ENCODE measurements at places on chromosomes 2 and 18.

GRCh38 chr2:66874411-66874810, 439.5 kb downstream of the MEIS1 start:
- DNase-seq, result no peak

DNA sequence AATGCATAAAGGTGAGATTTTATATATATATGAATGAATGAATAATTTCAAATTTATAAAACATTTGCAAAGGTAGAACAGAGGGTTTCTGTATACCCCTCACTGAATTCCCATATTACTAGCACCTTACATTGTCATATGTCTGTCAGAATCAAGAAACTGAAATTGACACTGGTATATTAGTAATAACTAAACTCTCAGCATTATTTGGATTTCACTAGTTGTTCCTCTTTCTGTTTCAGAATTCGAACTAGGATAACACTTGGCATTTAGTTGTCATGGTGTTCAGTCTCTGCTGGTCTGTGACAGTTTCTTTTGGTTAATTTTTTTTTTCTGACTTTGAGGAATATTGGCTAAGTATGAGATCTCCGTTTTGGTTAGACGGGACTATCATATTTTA, 275.9 kb downstream of the DCC start:
- DNase-seq, result no peak

DNA sequence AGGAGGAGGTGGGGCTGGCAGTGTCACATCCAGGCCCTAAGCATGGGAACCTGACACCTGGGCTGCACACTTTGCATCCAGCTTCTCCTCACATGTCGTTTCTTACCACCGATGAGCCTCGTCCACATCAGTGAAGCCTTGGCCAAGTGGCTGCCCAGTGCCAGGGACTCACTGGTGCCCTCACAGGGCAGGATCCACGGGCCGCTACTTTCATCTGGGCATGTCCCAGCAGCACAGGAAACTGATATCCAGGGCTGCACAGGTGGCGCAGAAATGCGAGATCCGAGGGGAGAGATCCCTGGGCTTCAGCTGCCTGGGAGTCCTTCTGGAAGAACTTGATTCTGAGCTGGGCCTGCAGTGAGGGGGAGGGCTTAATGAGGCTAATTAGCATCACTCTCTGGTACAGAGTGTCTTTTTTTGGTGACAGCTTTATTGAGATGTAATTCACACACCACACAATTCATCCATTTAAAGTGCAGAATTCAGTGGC, 291.6 kb upstream of the HDAC4 start:
- no peak for DNase-seq

- no peak for DNase-seq
Observed at GRCh38 chr2:10523406-10524189, 75.5 kb upstream of the ODC1 start.

- DNase-seq, result no peak
Observed at GRCh38 chr2:128589681-128590080, 271.0 kb upstream of the HS6ST1 start.

DNA sequence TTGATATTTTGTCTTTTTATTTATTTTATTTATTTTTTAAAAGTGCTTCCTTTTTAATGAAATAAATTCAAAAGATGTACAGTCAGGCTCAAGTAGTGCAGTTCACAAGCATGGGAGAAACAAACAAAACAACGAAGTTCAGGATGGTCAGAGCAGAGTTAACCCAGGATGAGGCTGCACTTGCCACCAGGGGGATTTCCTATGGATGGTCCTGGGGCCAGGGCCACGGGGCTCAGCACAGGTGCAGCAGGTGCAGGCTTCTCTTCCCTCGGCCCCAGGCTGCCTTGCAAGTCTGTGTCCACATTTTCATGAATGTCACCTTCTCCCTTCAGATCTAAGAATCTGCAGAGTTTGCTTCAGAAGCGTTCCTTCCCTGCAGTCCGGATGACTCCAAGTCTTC, 76.5 kb downstream of the CDCA7 start:
- DNase-seq, result no peak

DNA sequence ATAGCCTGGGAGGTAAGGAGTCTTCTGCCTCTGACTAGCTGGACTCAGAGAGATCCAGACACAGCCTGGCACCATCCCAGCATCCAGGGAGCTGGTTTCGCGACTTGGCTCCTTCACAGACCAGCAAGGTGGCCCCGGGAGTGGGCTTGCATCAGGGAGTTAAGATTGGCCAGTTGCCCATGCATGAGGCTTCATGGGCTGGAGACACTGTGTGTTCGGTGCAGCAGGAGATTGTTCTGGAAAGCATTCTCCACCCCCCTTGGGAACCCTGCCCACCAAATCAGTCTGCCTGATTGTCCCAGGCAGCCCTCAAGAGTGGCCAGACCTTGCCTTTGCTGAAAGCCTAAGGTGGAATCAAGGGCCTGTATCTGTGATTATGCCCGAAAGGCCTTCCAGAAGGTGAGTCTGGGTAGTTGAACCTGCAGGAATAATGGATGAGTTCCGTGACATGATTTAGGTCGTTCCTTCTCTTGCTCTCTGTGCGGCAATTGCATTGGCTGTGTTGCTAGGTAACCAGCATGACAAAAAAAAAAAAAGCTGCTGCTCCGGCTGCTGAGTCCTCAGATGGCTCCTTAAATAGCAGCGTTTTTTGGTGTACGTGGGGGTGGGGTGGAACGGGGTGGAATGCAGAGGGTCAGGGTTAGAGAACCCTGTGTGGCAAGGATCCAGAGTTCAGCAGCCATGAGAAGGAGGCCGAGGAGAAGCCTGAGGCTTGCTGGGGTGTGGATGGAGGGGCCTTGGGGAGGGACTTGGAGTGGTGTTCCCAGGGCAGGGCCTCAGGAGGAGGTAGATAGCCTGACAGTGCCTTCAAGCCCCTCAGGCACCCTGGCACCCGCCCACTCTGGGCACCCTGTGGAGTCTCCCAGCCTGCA, 93.0 kb upstream of the MCFD2 start:
- DNase-seq, result no peak

GRCh38 chr18:396251-396555, 104.3 kb downstream of the COLEC12 start:
- no peak for DNase-seq

DNA sequence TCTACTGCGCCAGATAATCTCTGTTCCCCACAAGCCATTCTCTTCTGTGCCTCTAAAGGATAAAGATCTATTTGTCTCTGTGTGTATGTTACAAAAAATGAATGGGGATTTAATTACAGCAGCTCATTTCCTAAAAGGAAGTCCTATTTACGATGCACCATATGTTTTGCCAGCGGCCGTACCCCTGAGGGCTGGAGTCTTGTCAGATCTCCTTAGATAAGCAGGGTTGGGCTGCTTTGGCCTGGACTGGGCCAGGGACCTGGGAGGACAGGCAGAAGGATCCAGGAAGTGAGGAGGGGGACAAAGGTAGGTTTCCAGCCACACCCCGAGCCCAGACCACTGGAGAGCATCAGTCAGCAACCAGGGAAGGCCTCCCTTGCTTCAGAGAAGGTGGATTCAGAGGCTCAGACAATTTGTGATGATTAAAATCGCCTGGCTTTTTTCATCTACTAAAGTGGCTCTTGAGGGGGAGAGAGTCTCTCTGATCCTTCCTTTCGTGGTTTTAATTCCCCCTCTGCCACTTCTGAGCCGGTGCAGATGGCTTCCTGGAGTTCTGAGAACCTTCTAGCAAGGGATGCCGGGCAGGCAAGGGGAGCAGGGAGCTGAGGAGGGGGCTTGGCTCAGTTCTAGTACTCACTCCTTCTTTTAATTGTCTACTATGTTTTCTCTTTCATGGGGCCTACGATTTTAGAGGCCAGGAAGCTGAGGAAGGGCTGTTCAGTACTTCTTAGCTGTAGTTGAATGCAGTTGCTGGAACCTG, 42.1 kb downstream of the MYCN start:
- no peak for DNase-seq

DNA sequence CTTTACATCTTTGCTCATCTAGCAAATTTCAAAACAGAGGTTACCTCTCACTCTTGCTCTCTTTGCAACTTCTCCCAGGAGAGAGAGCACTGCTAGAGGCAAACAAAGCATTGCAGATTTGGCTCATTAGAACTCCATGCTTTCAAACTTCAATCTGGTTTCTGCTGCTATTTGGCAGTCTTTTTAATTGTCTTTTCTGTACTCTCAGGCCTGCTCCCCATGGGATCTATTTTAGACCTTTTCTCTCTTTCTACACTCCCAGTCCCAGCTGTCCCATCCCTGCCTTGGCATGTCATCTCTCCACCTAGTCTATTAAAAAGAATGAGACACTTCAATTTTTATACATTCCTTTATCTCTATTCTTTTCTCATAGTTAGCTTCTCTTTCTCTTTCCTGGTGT, 15.2 kb downstream of the KCNJ3 start:
- no peak for DNase-seq

DNA sequence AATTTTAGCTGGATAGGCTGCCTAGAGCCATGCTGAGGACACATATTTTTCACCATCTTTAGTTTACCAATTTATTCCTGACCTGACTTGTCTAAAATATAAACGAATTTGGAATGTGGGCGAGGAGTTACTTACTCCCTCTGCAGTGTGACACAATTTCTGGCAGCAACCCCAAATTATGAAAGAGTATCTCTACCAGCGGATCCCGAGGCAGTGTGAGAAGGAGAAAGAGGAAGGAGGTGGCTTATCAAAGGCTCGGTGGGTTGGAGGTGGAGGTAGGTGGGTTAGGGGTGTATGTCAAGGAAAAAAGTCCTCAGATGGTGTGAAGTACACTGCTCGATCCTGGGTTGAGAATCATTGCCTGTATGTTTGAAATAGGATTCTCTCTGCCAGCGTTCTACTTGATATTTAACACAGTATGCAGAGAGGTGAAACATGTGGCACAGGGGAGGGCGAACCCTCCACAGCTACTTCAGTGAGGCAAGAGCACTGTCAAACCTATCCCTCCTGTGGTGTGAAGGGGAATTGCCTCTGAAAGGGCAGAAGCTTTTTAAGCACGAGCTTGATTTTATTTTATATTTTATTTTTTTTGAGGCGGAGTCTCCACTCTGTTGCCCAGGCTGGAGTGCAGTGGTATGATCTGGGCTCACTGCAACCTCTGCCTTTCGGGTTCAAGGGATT, 76.0 kb downstream of the RFTN2 start:
- DNase-seq, result no peak

- no peak for DNase-seq
Observed at GRCh38 chr18:8174771-8175170, 434.5 kb upstream of the RAB12 start.

- DNase-seq, result no peak
Observed at GRCh38 chr2:138110453-138111083, 146.3 kb downstream of the HNMT start.

DNA sequence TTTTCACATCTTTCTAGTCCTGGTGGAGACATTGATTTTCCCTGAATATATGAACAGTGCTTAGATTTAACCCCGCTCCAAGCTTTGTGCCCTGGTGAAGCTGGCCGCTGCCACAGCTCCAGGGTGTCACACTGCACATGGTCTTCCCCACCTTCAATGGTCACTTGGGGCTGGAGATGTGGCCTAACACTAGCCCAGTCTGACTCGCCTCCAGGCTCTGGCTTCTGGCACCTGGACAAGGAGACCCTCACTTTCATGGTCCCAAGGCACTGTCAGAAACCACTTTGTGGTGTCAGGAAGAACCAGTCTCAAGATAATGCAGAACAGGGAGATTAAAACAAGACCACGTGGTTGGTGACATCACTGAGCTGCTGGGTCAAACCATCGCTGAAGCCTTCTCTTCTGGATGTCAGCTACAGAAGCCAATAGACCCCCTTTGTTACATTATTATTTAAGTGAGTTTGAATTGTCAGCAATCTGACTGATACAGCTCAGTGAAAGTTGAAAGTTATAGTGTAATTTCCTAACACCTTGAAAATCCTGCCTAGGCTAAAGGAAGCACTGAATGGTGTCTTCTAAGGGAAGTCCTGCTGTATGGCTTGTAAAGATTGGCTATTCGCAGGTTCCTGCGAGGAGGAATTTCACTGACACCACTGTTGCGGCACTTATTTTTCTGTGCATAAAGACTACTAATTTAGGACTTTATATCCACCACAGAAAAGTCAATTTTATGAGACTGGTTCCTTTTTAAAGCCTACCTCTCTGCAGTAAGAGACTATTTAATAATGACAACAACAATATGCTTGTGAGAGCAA, 55.0 kb upstream of the CTDP1 start:
- no peak for DNase-seq
